Cortex of kidney (tissue), 1 donor: ENCODE measurements at places on chromosomes 7 and 10.

GRCh38 chr10:22723343-22723779 lies 9.0 kb upstream of the PIP4K2A start:
- no peak for DNase-seq

- DNase-seq: no peak
Measured at GRCh38 chr10:1384026-1384425, 327.8 kb downstream of the WDR37 start.

GRCh38 chr7:133502498-133502897 lies 249.6 kb downstream of the EXOC4 start:
- no peak for DNase-seq

- no peak for DNase-seq
Measured at GRCh38 chr10:9294132-9294663, 1239.7 kb downstream of the GATA3 start.
